ENCODE measurements at places on chromosomes 6 and 20.
A peak's percentile ranks its signal among the peaks of the same experiment; 100 is the strongest.

DNA sequence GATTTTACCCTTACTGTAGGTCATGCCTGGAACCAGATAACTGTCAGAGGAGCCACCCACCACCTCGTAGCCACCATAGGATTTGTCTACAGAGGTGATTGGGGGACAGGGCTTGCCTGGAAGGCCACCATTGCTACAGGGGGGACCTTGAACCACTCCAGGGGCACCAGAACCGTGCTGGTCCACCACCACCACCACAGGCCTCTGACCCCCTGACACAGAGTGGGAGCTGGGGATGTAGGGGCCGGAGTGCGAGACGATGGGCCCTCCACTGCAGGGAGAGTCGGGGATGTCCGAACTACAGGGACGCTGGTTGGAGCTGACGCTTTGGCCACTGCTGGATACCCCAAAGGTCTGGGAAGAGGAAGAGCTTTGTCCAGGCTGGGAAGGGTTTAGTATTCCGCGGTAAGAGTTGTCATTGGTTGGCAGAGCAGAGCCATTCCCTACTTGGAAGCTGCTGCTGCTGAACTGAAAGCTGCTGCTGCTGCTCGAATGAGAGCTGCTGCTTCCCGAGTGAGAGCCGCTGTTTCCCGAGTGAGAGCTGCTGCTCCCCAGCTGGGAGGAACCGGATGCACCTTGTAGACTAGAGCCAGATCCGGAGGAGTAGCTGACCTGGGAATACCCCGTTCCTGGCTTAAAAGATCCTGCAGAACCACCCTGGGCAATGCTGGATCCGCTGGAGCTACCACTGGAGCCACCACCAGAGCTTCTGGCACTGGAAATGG is 2.2 kb downstream of the PSORS1C1 start:
- no peak for DNase-seq

DNA sequence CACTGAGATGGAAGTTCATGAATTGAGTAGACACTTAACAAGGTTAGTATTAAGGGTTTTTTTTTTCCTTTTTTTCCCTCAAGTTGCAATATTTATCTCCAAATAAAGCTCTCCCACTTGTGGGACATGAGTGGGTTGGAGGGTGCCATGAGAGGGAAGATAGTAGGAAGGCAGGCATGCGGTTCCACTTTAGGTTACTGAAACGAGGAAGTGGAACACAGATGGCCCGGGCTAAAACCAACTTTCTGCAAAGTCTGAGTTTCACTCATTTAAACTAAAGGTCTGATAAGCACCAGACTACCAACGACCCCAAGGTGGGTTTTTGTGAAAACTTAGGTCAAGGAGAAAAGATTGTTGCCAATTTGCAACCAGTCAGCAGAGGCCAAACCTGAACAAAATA is 42.2 kb downstream of the TBC1D7 start:
- no peak for DNase-seq

- DNase-seq: no peak
Observed at GRCh38 chr6:150417250-150417649, 48.4 kb downstream of the IYD start.

- DNase-seq: no peak
Observed at GRCh38 chr6:14897831-14898230, 348.0 kb upstream of the JARID2 start.

DNA sequence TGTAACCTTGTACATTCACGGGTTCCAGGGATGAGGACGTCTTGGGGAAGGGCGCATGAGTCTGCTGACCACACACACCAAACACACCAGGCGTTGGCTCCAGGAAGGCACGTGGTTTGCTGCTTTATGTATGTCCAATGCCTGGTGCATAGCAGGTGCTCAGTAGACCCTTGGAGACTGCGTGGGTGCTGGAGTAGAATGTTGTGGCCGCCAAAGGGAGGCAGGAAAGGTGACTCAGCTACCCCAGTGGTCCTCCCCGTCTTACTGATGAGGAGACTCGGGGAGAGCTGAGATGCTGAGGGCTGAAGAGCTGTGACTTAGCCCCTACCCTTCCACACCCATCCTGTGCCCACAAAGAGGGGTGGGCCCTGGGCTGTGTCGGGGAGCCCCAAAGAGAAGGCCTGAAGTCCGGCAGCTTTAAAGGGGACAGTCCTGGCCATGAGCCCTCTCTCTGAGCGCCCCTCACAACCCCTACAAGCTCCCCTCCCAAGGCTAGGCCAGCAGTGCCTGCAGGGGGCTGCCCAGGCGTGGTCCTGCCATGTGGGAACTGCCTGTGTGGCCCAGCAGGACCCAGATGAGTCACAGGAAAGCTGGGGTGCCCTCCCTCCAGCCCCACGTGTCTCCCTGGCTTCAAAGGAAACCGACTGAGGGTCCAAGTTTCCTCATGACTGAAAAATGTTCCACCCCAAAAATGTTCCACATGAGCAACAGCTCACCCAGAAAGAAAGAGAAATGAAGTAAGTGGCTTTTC is 28.0 kb upstream of the PTGIS start:
- peak; percentile 31 for DNase-seq

DNA sequence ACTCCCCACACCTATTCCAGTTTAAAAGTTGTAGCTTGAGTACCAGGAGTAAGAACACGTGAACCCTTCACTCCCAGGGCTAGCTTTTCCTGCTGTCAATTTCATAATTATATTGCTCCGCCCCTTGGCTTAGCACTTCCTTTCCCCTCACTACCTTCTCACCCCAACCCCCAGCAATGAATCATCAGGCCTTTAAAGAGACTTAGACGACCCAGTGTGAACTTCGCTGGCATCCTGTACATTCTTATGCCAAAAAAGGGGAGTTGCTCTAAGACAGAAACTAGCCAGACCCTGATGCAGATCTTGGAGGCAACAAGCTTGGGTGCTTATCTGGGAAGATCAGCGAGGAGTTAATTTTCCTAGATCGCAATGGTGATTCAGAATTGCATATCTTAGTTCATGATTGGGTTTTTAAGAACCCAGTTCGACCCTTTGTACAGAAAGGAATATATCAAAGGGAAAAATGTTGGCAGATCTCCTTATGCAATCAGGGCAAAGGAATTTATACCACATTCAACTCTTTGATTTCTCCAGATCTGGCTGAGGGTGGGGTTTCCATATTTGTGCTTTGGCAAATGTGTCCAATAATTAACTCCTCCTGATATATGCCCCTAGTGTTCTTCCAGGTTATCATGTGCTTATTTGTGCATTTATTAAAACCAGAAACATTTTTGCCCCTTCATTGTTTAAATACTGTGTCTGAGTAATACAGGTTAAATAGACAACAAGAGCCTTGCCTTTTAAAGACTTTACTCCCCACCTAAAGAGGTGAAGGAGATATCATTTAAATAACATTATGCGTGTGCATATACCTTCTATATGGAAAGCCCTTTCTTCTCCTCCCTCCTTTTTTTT is 8.1 kb upstream of the ATXN1 start:
- DNase-seq: peak; percentile 52

GRCh38 chr6:135191508-135192255 is 10.6 kb downstream of the MYB start:
- no peak for DNase-seq

- DNase-seq: no peak
Observed at GRCh38 chr6:39330057-39330456, 7.6 kb upstream of the KCNK16 start.

DNA sequence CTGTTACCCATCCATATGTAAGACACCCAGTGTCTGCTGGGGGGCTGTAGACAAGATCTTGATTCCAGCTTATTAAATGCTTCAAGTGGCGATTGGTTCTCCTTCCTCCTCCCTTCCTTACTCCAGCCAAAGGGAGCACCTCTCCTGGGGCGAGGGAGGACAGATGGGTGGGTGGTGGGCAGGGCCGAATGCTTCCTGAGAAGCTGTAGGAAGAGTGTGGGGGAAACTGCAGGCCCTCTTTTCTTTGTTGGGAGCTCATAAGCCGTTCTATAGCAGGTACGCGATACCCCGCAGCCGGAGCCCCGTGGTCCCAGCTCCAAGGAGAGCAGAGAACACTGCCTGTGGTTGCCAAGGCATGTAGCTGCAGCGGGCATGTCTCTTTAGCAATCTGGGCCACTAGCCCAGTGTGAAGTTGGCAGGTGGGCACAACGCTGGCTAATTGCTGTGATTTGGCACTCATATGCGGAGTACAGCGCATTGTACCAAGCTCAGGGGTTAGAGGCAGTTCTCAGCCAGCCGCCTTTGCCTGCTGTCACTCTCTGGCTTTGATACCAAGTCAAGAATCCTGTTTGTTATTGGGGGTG is 14.7 kb upstream of the KCNG1 start:
- no peak for DNase-seq

- DNase-seq: no peak
Observed at GRCh38 chr6:43107344-43108062, 31.4 kb downstream of the PTK7 start.

DNA sequence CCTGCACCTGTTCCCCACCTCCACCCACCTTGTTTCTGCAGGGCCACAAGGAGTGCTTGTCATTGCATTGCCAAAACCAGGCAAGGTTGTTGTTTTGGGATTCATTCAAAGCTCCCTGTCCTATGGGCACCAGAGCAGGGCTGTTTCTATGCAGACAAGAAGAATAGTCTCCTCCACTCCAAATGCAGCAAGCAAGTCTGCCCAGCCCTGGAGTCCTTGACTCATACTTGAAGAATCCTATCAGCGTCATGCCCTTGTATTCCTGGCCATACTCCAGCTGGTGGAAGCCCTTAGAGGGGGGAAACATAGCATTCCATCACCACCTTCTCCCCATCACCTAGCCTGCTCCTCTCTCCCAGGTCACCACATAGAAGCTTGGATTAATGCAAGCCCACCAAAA is 145.3 kb upstream of the ECI2 start:
- DNase-seq: no peak

Measured in CD4-positive, alpha-beta T cell (primary cell).